ENCODE measurements at places on chromosomes 11 and 22. TPM values are rescaled to one million over a fixed set of nuclear protein-coding genes. Genes with fewer than 3 reads are reported as not detected.

DNA sequence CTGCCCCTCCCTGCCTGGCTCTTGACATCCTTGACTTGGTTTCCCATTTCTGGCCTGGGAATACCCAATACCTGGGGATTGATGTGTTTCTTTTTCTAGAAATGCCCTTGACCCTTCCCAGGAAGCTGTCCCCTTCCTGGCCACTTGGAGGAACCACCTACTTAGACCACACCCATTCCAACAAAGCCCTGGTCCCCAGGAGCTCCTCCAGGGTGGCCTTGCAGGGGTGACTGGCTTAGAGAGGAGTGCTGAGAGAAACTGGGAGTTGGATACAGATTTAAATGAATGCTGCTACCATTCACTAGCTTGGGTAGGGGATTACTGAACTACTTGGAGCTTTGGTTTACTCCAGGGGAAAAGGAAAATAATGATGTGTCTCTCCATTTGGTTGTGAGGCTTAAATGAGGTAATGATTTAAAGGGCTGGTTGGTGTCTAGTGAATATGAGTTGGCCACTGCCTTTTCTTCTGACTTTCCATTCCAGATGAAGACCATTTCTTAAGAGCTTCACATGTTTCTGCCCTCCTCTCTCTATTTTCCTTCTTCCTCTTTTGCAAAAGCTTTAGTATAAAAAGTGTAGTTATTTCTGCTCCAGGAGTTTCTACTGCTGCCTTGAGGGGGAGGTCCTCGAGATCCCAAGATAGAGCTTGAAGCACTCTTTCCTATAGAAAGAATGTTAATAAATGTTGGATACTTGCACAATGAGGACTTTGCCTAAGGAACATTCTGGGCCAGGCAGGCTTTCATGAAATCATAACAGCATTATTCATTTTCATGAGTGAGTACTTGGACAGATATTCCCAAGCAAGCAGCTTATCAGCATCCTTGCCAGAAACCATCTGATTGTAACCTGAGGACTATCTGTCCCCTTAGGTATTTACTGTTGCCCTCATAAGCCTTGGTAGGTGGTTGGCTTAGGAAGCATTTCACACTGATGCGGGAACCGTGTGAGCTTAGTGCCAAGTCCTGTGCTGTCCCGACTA is 22.4 kb downstream of the PANX1 start:
- DNase-seq = no peak

DNA sequence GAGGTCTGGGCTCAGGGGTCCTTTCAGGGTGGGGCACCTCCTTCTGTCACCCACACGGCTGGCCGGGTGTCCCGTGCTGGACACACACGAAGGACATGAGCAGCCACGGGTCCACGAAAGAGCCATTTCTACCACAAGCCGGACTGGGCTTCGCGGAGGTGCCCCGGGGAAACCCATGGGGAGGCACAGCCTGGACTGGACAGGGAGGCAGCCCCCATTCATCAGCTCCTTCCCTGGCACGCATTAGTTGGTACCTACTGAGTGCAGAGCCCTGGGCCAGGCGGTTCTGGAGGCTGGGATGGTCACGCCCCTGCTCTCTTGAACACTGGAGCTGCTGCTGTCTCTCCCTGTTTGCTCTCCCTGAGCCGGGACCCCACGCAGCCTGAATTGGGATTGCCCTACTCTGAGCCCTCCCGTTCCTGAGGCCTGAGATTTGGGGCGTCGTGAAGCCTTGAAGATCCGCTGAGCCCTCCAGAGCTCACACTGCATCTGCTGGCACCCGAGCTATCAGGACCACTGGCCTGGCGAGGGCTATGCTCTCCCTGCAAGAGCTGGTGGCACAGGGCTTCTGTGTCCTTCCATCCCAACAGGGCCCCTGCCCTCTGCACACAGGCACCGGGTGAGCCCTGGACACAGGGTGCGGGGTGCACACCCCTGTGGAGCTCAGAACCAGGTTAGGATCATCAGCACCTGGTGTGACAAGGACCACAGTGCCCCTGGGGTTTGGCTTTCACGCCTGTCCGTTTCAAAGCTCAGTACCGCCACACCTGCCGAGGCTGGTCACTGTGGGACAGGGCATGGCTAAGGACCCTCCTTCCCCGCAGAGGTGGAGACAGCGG is 84.6 kb downstream of the MYEOV start:
- DNase-seq = peak; percentile 27

DNA sequence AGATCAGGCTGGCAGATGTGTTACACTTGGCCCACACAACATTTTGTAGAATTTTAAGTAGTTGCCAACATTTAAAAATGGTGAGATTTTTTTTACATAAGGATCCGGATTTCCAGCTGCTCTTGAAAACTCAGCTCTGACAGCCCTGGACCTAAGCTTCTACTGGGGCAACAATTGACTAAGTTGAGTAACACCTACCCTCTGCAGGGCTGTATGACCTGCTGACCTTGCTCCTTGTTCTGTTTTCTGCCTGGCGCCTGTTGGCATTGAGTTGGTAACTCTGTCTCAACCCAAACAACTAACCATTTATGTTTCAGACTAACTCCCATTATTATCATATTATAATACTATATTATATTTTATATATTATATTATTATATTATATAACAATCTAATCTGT is 21.1 kb upstream of the LRRC55 start:
- no peak for DNase-seq

GRCh38 chr11:115942011-115942410 is 437.8 kb upstream of the CADM1 start:
- no peak for DNase-seq

DNA sequence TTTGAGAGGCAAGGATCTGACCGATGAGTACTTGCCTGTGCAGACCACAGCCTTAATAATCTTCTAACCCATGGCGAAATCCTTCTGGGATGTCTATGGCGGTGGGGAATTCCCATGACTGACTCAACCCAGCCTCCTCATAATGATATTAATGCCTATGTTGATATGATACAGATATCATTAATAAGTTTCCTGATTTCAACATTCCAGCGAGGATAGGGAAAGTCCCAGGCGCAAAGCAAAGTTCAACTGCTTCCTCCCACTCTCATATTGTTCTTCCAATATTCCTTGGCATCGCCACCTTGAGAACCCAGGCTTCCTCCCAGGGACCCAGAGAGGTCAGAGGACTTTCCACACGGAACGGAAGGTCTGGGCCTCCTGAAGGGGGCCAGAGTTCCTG is 110.3 kb upstream of the TMEM45B start:
- no peak for DNase-seq

GRCh38 chr11:92865352-92865751 is 104.1 kb upstream of the MTNR1B start:
- no peak for DNase-seq

GRCh38 chr11:75142714-75143419 is 8.0 kb upstream of the SLCO2B1 start:
- DNase-seq = peak; percentile 70

GRCh38 chr11:66624450-66624849 is 8.0 kb downstream of the RBM14 start:
- no peak for DNase-seq

DNA sequence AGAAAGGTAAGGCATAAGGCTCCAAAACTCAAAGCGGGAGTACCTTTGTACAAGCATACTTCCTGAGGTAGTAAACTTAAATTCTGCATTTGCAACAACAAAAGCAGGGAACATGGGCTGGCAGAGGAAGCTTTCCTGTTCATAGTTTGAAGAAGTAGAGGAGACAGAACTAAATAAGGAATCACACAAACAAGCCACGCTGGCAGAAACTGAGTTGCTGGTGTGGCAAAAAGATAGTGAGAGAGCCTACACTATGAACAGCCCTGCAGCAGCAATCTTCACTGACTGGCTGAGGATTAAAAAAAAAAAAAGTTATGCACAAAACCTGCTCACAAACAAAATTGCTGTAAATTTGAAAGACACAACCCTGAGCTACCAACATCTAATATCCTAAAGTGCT is 46.5 kb downstream of the FCHSD2 start:
- no peak for DNase-seq

DNA sequence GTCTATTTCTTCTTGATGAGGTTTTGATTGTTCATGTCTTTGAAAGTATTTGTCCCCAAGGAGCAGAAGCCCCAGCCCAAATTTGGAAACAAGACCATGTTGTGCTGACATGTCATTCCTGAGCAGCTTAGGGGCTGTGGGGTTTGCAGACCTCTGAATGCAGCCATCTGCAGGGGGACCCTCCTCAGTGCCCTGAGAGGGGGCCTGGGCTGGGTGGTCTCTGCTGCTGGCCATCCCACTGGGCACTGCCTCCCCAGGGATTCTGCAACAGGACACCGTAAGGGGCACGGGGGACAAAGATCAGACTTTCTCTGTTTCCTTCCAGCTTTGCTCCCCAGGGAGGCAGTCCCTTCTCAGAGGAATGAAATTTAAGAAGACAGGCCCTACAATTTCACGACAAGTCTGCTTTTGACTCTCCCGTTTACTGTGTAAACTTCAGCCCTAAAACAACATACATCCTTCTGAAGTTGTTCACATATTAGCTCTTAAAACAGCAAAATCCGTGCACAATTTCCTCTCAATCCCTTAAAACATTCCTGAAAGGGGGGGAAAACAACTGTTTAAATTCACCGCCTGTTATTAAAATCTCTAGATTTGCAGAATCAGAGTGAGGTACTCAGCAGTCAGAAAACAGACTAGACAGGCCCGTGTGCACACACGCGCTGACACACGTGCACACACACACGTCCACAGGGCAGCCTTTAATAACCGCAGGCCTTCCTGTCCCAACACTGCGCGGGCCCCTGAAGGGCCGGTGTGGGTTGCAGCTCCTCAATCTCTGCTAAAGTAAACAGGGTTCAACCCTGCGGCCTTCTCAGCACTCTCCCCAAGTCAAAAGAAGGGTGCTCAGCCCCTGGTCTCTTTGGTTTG is 109.8 kb downstream of the KCNQ1 start:
- no peak for DNase-seq

DNA sequence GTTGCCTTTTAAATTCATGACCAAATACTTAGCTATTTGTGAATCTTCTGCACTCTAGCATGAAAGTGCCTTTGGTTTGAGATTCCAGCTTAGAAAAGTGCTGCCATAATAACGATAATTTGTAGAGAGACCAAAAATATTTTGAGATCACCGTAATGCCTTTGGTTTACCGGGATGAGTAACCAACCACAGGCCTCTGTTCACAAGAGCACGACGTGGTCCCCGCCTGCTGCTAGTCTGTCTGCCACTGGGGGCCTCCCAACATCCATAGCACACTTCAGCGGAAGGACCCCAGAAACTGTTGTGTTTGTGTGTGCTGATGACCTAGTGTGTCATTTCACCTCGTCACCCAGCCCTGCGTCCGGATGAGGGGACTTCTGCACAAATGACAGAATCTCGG is 67.0 kb upstream of the RASSF10 start:
- no peak for DNase-seq

DNA sequence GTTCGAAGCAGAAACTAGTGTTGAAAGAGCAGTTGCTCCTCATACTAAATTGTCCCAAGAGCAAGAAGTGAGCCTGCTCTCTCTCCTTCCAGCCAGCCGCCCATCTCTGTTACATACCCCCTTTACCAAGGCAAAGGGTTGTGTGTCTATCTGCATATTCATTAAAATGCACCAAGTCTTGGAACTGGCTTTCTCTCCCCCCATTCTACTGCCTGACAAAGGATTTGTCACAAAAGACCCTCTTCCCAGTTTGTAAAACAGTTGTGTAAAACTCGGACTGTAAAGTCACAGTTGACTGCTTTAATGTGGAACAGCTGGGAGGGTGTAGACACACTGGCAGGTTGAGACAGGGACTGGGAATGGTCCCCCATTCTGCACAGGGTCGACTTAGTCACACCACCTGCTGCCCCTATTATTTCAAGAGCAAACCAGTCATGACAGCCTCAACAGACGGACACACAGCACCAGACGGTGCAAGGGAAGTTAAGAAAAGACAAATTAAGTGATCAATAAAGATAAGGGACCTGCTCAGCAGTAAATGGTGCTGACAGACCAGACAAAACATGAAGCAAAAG is 60.0 kb upstream of the HTATIP2 start:
- no peak for DNase-seq

- DNase-seq = no peak
Observed at GRCh38 chr11:12999597-12999996, 9.5 kb upstream of the RASSF10 start.

DNA sequence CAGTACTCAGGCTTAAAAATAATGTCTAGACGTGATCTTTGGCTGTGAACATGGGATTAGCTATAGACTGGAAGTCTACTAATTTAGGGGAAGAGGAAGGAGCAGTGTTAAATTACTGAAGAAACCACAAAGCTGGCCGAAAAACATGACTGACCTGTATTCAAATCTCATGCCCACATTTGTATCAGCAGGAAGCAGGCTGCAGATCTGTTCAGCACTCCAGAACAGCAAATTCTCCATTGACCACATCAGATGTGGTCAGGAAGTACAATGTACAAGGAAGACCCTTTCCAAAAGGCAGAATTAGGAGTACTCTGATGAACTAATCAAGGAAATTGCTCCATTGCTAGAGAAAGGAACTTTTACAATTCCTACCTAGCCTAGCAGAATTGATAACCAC is 31.7 kb downstream of the DCDC1 start:
- no peak for DNase-seq

GRCh38 chr11:44333271-44334218 is 23.6 kb upstream of the ALX4 start:
- DNase-seq = no peak

- DNase-seq = no peak
Observed at GRCh38 chr22:44336962-44337677, 24.4 kb upstream of the SHISAL1 start.

- DNase-seq = no peak
Observed at GRCh38 chr22:21594865-21595452, 27.4 kb downstream of the UBE2L3 start.

DNA sequence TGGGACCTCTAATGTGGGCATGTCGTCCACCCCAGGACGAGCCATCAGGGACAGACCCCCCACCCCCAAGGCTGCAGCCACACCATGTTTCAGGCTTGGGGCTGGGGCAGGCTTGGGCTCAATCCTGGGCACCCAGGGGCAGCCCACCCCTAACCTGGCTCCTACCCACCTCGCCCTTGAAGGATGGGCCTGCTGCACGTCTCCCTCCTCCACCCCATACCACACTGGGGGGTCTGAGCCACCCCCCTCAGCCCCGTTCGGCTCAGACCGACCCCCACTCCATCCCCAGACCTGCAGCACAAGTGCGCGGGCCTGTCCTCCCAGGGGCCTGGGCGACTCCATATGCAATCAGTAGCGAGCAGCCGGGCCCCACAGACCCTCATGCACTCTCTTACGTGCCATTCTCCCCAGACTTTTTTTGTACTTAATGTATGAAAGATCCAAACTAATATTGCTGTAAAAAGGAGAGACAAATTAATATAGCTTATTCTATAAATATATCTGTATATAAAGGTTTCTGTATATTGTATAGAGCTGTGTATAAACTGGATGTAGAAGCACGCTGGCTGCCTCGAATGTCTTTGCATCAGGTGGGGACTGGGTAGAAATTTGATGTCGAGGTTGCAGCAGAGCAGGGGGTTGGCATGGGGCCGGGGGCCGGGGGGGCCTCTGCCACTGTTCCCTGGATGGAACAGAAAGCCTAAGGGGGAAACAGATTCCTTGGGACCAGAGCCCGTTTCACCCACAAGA is 5.8 kb upstream of the MYRF start:
- DNase-seq = no peak

- no peak for DNase-seq
Observed at GRCh38 chr11:75775056-75775455, 6.5 kb downstream of the DGAT2 start.

Gene C11orf87
- total RNA-seq = 29.2 TPM

Gene ACRV1
- 0.50 TPM for total RNA-seq

Gene HBG1
- not detected for total RNA-seq

Gene TUB
- total RNA-seq = 67.3 TPM

Gene TSSK2
- total RNA-seq = not detected

Gene OR52B6
- total RNA-seq = not detected

Gene C11orf52
- 1.2 TPM for total RNA-seq

Gene TREH
- not detected for total RNA-seq

Gene ARCN1
- total RNA-seq = 90.4 TPM

Gene INS
- total RNA-seq = not detected

All from dorsolateral prefrontal cortex (tissue), 122 donors.